PC-3 (cell line): ENCODE measurements at places on chromosomes 5 and 9. TPM values are rescaled to one million over a fixed set of nuclear protein-coding genes. Genes with fewer than 3 reads are reported as not detected.

Gene PDCD1LG2
- 0.46 and 1.4 TPM in 2 replicates for total RNA-seq

Gene TRIM36
- 0.15 TPM in 1 of 2 replicates, not detected in the other for total RNA-seq

Gene BTNL9
- total RNA-seq: 11.5 and 15.4 TPM in 2 replicates

Gene ISOC1
- 24.3 and 27.3 TPM in 2 replicates for total RNA-seq

Gene ELOVL7
- total RNA-seq: 0.69 and 1.2 TPM in 2 replicates

Gene GMCL2
- total RNA-seq: not detected in 2 replicates

Gene PCDHA2
- not detected in 2 replicates for total RNA-seq

Gene GPR150
- total RNA-seq: 0.35 TPM in 1 of 2 replicates, not detected in the other

Gene CSF2
- total RNA-seq: 69.9 and 93.6 TPM in 2 replicates

Gene FAM114A2
- 6.0 and 12.9 TPM in 2 replicates for total RNA-seq

Gene HK3
- not detected in 2 replicates for total RNA-seq

Gene CER1
- not detected in 2 replicates for total RNA-seq

Gene CENPP
- total RNA-seq: 2.7 and 8.3 TPM in 2 replicates

Gene IFNB1
- not detected in 2 replicates for total RNA-seq

Gene GARNL3
- 15.2 and 15.5 TPM in 2 replicates for total RNA-seq

Gene PCDHA3
- total RNA-seq: not detected in 2 replicates

Gene ZNF367
- total RNA-seq: 10.8 and 14.0 TPM in 2 replicates
